ENCODE measurements at places on chromosomes 6 and 20.

- no peak for DNase-seq
Observed at GRCh38 chr6:40349901-40350746, 237.0 kb downstream of the LRFN2 start.

- peak; percentile 73 for DNase-seq
Observed at GRCh38 chr6:35522660-35523658, 10.3 kb upstream of the TULP1 start.

GRCh38 chr6:111662794-111663593, 57.3 kb upstream of the TRAF3IP2 start:
- DNase-seq = no peak

DNA sequence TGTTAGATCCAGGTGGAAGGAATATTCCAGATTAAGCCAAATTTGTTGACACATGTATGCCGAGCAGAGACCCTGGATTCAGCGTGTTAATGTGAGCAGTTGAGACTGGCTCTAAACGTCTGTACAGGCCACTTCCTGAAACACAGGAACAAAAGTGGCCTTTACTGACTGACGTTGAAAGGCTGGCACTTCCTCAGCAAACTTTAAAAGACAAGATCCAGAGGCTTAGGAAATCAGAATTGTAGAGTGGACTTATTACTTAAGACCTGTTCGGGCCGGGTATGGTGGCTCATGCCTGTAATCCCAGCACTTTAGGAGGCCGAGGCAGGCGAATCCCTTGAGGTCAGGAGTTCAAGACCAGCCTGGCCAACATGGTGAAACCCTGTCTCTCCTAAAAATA, 125.7 kb upstream of the ARID1B start:
- peak; percentile 35 for DNase-seq

GRCh38 chr6:41680182-41680965, 42.1 kb downstream of the MDFI start:
- no peak for DNase-seq

DNA sequence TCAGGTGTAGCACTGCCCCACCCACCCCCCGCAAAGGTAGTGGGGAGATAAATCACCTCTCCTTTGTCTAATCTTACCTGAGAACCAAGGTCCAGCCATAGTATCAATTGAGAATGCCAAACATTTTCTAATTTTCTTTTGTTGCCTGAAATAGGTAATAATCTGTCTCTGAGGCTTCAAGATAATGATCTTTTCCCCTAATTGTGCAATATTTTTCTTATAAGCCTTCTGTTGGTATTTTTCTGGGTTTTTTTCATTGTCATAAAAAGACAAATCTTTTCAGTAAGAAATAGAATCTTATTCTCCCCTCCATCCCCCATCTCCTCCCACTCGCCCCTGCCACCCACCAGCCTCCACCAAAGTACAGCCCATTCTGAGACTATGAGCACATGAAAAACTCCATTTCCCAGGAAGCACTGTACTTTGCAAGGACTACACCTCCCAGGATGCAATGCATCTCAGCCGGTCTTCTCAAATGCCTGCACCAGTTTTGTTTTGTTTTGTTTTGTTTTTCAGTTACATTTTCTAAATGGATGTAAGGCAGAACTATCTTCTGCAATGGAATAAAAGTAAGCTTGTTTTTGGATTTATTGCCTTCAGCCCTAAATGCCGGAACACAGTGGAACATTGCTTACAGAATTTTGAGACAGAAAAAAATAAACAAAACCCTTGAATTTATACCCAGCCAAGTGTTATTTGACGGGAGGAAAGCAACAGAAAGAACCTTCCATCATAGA, 268.0 kb downstream of the TFAP2A start:
- peak; percentile 51 for DNase-seq

DNA sequence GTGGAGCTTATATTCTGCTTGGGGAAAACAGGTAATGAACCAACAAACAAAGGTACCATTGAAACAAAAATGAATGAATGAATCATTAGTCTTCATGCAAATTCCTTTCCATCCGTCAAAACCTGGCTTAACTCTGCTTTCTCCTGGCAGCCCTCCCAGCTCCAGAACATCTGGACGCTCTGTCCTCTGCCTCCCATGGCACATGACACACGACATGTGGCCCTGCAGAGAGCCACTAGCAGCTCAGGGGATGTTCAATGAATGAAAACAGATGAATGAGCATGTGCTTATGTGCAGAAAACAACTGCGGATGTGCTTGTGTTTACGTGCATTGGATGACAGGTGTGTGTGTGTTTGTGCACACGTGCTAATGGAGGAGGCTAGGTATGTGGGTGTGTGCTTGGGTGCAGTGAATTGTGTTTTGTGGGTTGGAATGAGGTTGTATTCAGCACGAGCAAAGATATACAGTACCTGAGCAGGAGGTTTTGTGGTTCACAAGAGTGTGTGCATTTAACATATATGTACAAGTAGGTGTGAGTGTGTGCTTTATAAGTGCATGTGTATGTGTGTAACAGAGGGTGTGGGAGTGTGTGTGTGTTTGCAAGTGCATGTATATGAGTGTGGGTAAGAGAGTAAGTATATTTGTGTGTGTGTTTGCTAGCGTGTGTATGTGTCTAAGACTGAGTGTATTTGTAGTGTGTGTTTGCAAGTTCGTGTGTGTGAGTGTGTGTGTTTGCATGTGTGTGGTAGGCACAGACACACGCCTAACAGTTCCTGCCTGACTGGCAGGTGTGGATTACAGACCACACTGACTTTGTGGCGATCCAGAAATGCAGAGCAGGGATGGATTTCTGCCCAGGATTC, 374.1 kb upstream of the SULF2 start:
- no peak for DNase-seq

DNA sequence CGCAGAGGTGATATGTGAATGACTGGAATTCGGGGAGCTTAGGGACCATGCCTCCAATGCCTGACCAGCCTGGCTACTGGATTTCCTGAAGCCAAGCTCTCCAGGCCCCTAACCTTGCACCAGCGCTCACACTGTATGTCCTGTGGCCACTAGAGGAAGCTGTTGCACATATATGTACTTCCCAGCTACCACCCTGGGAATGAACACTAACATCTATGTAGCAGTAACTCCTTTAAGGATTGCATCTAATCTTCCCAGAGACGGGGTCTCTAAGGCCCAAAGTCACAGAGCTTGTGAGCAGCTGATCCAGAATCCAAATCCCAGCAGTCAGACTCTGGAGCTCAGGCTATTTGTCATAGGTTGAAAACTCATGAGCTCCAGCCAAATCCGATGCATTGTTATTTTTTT, 20.4 kb upstream of the BPIFB1 start:
- peak; percentile 40 for DNase-seq

DNA sequence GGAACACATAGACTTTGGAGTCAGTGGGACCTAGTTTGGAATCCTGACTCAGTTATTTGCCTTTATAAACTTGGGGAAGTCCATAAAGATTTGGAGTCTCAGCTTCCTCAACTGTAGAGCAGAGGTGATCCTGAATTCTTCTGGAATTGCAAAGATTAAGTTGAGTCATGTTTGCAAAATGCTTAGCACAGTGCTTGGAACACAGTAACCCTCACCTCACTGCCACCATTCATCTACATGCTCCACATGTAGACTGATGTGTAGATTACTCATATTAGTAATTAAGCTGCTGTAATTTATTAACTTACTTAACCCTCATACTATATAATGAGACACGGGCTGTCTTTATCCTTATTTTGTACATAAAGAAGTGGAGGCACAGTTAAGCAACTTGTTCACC, 61.4 kb downstream of the LAMP5 start:
- no peak for DNase-seq

- DNase-seq = peak; percentile 50
Observed at GRCh38 chr6:14401246-14401645, 283.7 kb downstream of the CD83 start.

DNA sequence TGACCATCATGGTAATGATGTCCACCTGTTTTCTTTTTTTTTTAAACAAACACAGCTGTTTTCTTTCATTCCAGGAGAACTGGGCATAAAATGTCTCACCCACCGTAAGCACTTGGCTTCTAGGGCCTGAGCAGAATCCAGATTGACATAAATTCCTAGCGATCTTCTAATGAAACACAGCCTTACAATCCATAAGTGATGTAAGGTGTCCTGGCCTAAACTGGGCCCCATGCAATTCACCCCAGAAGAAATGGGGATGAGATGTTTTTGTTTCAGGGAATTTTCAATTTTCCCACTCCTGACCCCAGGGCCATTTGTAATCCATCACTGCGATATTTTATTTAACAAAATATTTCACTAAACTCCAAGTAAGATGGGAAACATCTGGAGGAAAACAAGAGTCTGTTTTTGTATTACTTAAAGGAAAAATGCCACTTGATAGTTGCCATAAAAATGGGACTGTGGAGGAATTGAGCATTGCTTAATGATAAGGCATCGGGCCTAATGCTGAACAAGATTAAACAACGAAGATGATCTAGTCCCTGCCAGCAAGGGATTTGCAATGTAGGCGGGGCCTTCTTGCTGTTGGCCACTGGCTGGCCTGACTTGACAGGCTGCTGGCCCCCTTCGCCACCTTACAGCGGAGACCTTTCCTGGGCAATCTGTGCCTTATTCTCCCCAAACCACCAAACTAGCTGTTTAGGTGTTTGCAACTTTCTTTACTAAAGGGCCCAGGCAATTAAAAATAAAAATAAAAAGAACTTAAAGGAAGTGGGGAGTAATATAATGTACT, 183.7 kb downstream of the CD109 start:
- DNase-seq = no peak

- DNase-seq = no peak
Observed at GRCh38 chr20:58039274-58040092, 189.0 kb downstream of the ANKRD60 start.

- no peak for DNase-seq
Observed at GRCh38 chr20:51434580-51435247, 107.8 kb downstream of the NFATC2 start.

DNA sequence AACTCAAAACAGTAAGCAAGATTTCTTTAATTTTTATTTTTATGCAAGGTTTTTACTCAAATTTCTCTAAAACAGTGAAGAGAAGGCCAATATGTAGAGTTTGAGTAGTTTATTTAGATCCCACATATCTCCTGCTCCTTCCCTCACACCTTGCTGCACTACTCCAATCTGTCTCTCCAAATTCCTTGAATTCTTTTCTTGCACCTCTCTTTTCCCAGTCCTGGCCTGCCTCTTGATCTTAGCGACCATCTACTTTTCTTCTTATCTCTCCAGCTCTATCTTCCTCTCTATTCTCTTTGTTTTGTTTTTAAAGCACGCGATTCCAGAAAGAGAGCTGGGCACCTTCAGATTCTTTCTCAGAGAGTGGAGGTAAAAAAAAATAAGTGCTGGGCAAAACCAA, 86.7 kb upstream of the KCNQ5 start:
- no peak for DNase-seq

- no peak for DNase-seq
Observed at GRCh38 chr20:53922901-53923314, 147.5 kb downstream of the BCAS1 start.

DNA sequence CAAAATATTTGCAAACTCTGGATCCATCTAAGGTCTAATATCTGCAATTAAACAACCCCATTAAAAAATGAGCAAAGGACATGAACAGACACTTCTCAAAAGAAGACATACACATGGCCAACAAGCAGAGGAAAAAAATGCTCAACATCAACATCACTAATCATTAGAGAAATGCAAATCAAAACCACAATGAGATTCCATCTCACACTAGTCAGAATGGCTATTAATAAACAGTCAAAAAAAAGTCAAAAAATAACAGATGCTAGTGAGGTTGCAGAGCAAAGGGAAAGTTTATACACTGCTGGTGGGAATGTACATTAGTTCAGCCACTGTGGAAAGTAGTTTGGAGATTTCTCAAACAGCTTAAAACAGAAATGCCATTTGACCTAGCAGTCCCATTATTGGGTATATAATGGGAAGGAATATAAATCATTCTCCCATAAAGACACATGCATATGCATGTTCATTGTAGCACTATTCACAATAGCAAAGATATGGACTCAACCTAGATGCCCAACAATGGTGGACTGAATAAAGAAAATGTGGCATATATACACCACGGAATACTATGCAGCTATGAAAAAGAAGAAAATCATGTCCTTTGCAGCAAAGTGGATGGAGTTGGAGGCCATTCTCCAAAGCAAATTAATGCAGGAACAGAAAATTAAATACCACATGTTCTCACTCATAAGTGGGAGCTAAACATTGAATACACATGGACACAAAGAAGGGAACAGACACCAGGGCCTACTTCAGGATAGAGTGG, 9.1 kb downstream of the ZNFX1 start:
- no peak for DNase-seq

- no peak for DNase-seq
Observed at GRCh38 chr20:9342651-9343050, 171.7 kb upstream of the LAMP5 start.

DNA sequence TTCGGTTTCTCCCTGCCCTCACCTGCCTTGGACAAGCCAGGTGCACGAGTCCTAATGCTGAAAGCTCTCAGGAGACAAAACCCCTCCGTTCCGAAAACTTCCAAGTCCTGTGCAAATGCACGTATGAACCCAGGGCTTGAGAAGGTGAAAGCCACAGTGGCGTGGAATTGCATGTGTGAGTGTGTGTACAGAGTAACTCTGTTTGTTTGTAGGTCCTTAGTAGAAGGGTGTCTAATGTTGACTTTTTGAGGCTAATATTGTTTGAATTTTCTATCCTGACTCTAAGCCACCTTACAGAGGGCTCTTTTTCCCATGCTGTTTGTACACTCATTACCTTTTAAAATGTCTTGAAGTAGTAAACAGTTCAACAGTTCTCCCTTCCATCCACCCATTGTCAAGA, 129.1 kb downstream of the FOXA2 start:
- no peak for DNase-seq

- no peak for DNase-seq
Observed at GRCh38 chr20:11752336-11752735, 165.4 kb upstream of the BTBD3 start.

GRCh38 chr6:143394389-143394788, 56.1 kb downstream of the ADAT2 start:
- DNase-seq = no peak

DNA sequence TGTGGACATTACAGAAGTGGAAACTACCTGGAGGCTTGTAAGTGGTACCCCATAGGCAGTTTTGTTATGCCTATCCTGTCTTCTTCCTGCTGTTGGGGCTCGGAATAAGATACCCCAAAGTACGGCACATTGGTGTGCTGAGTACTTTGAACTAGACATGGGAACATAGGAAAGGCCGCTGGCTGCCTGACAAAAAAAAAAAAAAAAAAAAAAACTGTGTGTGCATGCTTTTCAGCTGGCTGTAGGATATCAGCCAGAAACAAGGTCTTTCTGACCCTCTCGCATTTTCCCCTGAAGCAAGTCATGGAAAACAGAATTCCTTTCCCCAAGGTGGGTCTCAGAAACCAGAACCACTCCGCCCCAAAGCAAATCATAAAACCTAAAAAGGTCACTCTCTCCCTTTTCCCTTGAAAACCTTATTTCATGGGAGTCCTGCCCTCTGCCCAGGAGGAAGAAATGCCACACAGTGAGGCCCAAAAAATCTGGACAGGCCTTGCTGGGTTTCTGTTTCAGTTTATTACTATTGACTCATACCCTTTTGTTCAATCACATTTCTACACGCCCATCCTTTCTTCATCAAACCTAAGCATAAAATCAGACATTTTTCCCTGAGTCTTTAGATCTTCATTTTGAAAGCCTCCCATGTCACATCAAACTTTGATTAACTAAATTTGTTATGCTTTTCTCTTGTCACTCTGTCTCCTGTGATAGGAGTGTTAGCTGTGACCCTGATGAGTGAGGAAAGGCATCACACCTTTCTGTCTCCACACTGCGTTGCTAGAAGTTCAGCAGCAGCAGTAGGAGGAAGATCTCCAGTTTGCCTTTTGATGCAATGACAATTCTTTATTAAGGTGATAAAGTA, 17.2 kb downstream of the SLC2A12 start:
- no peak for DNase-seq

GRCh38 chr20:63652192-63652980, 838 bp downstream of the STMN3 start:
- DNase-seq = peak; percentile 89

Data from kidney (tissue), 22 donors.